Activated effector memory CD4-positive, alpha-beta T cell treated with Interleukin-2 at 50 U/mL for 16 hours (primary cell): ENCODE measurements at places on chromosomes 2 and 18.
A peak's percentile ranks its signal among the peaks of the same experiment; 100 is the strongest.

GRCh38 chr2:3390041-3390440, 10.5 kb downstream of the TRAPPC12 start:
- DNase-seq: no peak

GRCh38 chr2:15472133-15472532, 89.0 kb downstream of the NBAS start:
- DNase-seq: no peak

- DNase-seq: no peak
Observed at GRCh38 chr2:29332540-29332939, 217.3 kb downstream of the CLIP4 start.

DNA sequence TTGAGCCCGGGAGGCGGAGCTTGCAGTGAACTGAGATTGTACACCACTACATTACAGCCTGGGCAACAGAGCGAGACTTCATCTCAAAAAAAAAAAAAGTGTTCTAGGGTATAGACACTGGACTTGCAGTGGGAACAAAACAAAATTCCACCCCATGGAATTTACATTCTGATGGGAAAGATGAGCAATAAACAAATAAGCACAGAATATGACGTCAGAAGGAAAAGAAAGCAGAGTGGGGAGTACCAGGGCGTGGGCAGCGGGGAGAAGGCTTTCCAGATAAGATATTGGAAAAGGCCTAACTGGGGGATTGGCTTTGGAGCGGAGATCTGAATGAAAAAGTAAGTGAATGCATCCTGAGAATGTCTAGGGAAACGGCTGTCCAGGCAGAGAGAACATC, 17.6 kb downstream of the NPPC start:
- no peak for DNase-seq

DNA sequence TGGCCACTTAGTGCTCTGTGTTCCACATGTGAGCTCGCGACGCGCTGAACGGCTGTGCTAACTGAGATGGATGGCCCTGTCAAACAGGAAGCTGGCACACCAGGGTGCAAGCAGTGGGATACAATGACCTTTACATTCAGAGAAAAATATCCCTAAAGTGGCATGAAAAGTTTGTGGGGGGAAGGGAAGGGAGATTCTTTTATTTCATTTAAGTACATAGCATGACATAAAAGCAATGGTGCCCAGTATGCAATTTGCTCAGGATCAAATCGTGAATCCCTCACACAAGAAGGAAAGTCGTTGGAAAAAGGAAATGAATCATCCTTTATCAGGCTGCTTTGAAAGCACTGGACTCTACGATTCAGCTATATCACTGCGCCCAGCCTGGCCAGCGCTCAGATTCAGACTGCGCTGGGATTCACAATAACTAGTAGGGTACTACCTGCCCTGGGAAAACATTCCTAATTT, 26.0 kb downstream of the SATB2 start:
- DNase-seq: no peak

- no peak for DNase-seq
Observed at GRCh38 chr2:106156305-106157296, 37.5 kb downstream of the UXS1 start.

DNA sequence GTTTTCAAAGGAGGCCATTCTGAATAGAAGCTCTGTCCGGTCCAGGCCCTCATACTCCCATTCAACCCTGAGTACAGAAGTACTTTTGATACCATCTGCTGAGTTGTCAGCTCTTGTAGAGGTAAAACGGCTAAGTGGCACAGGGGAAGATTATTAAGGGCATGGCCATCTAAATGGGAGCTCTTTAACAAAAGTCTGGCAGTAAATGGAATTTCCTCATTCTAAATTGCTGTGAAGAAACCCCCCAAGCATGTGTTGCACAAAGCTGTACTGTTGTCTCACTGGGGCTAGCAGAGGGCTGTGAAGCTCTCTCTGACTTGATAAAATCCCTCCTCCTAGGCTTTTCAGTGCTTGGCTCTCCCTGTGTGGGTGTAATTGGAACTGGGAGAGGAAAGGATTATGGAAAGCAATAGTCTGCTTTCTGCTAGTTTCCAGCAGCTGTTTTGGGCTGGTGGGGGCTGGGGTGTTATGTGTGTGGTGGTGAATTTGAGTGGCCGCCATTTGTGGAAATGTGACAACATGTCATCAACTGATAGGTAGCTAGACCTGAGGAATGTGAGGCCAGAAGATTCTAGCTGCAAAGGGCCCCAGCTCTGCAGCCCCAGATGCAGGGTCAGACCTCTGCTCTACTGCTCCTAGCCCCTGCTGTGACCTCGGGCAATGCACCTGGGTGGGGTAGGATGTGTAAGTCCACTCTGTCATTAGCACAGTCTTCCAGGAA, 65.1 kb downstream of the MAP4K4 start:
- DNase-seq: no peak

DNA sequence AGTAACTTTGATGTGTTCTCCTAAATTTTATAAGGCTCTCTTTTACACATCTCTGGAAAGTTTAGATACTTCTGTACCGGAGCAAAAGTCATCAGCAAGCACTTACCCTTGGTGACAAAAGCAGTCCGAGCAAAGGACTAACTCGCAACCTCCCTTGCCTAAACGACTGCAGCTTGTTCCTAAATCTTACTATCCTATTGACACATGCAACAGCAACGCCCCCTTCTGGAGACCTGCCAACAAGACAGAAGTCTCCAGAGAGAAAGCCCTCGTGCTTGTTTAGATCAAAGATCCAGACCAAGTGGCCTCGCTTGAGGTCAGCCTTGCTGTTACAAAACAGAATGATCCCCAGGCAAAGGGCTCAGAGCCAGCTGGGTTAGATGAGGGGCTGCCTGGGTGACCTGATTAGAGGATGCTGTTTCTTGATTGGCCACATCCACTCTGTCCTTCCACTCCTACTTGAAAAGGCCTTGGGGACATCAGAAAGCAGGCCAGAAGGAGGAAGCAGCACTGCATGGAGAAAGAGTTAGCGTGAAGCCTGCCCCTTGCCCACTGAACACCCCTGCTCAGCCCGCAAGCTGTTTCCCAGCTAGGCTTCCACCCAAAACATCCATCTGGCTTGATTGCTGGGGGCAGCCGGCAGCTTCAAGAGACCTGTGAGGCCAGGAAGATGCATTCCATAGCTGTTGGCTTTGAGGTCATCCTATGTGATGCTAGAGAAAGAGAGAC, 94.3 kb downstream of the HNRNPLL start:
- peak; percentile 59 for DNase-seq

DNA sequence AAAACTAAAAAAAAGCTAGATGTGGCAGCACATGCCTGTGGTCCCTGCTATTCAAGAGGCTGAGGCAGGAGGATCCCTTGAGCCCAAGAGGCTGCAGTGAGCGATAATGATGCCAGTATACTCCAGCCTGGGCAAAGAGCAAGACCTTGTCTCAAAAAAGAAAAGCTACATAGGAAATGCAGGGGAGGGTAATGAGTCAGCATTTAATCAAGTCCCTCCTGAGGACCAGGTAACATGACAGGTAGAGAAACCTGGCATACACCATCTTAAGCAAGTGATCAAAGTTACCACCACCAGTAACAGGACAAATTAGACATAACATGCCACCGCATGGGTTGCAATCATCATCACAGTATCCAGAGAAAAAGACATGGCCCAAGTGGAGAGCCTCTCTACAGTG, 25.8 kb downstream of the MYO5B start:
- DNase-seq: no peak

DNA sequence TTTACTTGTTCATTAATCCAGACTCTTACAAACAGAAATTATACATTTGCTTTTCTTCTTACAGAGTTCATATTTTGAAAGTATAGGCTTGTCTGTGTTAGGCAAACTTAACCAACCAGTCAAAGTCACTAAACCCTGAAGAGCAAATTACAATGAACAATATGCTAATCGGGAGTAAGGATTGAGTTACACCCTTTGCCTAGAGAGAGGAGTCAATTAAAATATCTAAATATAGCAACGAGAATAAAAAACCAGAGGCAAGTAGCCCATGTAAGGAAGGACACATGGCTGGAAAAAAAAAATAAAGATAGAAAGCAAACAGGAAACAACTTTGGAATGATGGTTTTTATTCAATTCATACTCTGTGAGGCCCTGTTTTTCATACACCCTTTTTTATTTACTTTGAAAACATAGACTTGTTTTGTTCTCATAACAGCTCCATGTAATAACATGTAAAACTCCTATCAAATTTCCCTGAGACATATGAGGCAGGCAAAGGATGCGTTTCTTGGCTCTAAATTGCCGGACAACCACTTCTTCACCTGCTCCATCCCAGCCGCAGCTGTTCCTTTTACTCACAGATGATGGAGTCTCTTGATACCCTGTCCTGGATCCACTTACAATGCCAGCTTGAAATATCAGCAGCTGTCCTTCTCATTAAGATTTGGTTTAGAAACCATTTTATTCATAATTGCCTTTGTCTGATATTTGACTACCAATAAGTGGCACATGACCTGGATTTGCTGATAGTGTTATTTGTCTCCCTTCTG, 767.7 kb upstream of the GCFC2 start:
- no peak for DNase-seq

GRCh38 chr2:41701231-41701630, 346.6 kb upstream of the PKDCC start:
- no peak for DNase-seq

- peak; percentile 51 for DNase-seq
Observed at GRCh38 chr2:96913398-96914202, 43.7 kb upstream of the SEMA4C start.

DNA sequence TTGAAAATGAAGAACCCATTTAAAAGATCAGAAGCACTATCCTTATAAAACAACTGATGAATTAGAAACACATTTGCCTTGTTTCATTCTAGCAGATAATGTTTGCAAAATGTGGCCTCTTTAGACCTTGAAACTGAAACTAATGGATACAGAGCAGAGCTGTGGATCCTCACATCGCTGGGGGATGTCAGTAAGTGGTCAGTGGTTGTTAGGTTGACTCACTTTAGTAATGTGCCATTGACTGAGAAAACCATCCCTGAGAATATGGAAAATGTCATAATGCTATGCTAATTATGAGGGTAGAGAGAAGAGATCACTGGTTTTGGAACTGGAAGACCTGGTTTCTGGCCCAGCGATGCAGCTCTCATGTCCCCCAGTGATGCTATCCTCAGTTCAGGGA, 176.7 kb downstream of the MYO1B start:
- no peak for DNase-seq

- DNase-seq: no peak
Observed at GRCh38 chr2:45167920-45168629, 158.8 kb upstream of the SIX2 start.

DNA sequence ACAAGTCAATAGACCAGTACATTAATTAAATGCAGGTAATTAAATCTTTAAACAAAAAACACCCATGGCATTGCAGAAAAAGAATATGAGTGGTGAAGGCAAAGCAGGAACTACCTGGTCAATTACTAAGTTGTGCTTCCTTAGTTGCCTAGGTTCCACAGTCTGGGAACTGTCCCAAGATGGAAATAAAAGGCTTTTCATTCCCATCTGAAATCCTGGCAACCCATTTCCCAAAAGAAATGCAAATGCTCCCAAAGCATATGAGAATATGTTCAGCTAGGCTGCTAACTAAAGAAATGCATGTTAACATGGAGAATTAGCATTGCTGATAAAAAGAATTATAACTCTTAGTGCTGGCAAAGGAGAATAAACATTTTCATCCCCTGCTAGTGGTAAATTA, 177.8 kb downstream of the TMEM163 start:
- no peak for DNase-seq

DNA sequence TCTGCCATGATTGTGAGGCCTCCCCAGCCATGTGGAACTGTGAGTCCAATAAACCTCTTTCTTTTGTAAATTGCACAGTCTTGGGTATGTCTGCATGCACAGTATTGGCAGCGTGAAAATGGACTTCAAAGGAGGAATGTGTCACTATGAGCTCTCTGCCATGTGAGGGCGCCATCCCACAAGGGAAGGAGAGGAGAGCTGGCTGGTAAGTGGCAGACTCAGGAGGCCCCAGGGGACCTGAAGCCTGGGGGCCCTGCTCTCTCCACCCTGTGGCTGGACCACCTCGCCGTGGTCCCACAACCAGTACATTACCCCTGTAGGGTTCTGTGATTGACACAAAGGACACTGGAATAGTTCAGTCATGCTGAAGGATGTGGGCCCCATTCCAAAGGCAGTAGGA, 122.1 kb downstream of the RPIA start:
- DNase-seq: no peak

DNA sequence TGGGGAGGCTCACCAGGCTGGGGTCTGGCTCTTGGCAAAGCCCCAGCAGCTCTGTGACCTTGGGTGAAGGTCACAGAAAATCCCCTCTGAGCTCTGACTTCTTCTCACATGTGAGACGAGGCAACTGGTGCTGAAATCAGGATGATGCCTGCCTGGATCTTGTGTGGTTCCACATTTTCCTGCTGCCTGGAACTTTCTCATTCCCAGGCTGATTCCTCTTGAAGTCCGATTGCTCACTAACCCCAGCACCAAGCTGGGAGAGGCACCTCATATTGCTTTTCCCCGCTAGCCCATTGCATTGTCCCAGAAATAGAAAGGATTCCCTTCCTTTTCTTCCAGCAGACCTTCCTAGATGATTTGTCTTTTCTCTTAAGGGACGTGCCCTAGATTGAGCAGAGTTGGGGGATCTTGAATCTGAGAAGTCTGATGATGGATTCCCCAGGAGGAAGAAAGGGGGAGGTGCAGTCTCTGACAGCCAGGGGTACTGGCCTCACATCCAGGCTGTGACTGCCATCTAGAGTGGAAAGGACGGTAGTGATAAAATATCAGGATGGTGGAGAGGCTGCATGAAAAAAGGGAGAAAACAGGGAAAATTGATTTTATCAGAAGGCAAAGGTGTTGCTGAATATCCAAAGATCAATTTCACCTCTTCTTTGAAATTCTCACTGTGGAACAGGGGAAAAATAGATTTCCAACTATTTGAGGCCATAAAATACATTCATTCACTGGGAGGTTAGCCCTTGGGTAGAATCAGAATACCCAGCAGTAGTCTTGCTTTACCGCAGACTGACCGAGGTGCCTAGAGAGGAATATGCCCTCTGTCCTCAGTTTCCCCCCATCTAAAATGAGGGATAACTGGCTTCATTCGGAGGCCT, 96.3 kb downstream of the FAM210A start:
- DNase-seq: no peak

- no peak for DNase-seq
Observed at GRCh38 chr2:94871226-94872087, at the start of gene TEKT4. TEKT4 (plus strand) TSS chr2:94871430; CDS start chr2:94871580, 150 bp downstream.

DNA sequence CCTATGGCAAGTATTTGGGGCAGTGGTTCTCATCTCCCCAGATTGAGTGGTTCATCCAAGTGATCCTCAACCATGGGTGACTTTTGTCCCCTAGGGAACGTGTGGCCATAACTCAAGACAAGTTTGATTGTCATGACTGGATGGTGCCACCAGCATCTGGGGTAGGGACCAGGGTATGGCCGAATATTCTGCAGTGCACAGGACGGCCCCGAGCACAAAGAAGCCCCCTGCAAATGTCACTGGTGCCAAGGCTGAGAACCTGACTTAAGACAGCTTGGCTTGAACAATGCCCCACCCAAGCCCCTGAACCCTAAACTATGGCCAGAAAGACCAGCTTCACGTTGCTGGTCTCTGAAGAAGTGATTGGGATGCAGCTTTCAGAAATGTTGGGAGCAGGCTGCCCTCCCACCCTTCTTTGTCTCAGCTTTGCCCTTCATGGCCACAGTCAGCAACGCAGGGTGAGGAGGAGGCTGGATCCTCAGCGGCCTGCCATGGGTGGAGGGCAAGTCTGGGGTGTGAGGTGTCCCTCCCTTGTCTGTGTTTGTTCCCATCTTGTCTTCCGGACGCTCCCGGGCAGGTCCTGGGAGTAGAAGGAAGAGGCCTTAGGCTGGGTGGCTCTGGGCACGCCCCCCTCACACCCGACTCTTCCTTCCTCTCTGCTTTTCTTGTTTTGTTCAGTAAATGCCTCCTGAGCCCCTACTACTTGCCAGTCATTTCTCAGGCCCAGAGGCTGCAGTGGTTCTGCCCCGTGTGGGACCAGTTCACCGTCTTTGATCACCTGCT, 43.4 kb downstream of the GREB1 start:
- no peak for DNase-seq

- no peak for DNase-seq
Observed at GRCh38 chr18:74402806-74403433, 54.2 kb downstream of the DIPK1C start.
